ENCODE measurements at places on chromosomes 5 and 9. TPM values are rescaled to one million over a fixed set of nuclear protein-coding genes. Genes with fewer than 3 reads are reported as not detected.

Gene SARDH
- 0.87 TPM for total RNA-seq

Gene FSTL4
- not detected for total RNA-seq

Gene FBXL17
- 24.3 TPM for total RNA-seq

Gene BBLN
- total RNA-seq: 63.7 TPM

Gene PCDHA9
- 0.22 TPM for total RNA-seq

Gene C5
- 2.1 TPM for total RNA-seq

Gene OBP2B
- total RNA-seq: not detected

Gene BTNL9
- 407 TPM for total RNA-seq

Gene ENTREP1
- 3.9 TPM for total RNA-seq

Gene PTPRD
- 18.0 TPM for total RNA-seq

Gene FOXI1
- not detected for total RNA-seq

Gene TNFSF8
- 4.6 TPM for total RNA-seq

Gene THOC3
- 15.6 TPM for total RNA-seq

Gene PHYHD1
- total RNA-seq: 13.6 TPM

Gene PHF24
- 0.39 TPM for total RNA-seq

Gene C5orf52
- total RNA-seq: not detected

Gene GRXCR2
- not detected for total RNA-seq

Gene MAPKAP1
- total RNA-seq: 98.6 TPM

Gene ARL14EPL
- not detected for total RNA-seq

Gene PCDHB8
- 2.4 TPM for total RNA-seq

All from mesenteric fat pad (tissue), 1 donor.